ENCODE measurements at places on chromosomes 3 and 15.

GRCh38 chr15:64653757-64654156, 121.6 kb downstream of the RBPMS2 start:
- no peak for DNase-seq

- DNase-seq, result no peak
These were observed 55.0 kb upstream of the EPHA3 start for GRCh38 chr3:89052386-89052785.

GRCh38 chr3:149919509-149919908, 51.2 kb downstream of the PFN2 start:
- no peak for DNase-seq

- DNase-seq, result no peak
These were observed 56.7 kb upstream of the SNRPA1 start for GRCh38 chr15:101351736-101352135.

- DNase-seq, result no peak
These were observed 41.6 kb downstream of the WDR76 start for GRCh38 chr15:43868406-43868805.

DNA sequence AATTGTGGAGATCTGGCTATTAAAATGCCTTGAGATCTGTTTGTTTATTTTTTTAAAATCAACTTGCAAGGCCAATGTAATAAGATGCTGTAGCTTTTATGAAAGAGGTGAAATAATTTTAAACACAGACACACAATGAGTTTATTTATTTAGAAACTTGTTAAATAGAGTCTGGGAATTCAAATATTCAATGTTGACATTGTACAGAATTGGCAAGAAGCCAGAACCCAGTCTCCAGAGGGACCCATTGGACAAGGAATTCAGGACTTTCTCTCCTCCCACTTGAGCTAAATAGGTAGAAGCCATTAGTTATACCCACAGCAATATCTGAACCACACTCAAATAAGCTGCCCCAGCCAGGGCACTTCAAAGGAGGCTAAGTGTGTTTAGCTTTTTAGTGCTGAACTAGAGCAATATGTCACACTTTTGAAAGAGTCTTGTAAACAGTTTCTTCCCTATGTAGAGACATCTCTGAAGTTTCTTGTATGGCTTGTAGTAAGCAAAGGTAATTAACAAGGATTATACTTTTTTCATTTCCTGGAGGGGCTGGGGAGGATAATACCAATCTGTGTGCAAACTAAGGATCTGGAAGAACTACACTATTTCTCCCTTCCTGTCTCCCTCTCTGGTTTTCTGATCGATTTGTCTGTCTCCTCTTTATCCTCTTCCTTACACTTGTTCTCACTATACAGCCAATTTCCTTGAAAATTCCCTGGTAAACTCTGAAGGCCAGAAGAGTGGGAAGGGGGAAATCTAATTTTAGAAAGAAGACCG, 6.0 kb downstream of the MECOM start:
- peak; percentile 25 for DNase-seq

- DNase-seq, result peak; percentile 34
These were observed 210.0 kb downstream of the NFKBIZ start for GRCh38 chr3:102059145-102059943.

- no peak for DNase-seq
These were observed 273.9 kb downstream of the PDCD6IP start for GRCh38 chr3:34072297-34072696.

DNA sequence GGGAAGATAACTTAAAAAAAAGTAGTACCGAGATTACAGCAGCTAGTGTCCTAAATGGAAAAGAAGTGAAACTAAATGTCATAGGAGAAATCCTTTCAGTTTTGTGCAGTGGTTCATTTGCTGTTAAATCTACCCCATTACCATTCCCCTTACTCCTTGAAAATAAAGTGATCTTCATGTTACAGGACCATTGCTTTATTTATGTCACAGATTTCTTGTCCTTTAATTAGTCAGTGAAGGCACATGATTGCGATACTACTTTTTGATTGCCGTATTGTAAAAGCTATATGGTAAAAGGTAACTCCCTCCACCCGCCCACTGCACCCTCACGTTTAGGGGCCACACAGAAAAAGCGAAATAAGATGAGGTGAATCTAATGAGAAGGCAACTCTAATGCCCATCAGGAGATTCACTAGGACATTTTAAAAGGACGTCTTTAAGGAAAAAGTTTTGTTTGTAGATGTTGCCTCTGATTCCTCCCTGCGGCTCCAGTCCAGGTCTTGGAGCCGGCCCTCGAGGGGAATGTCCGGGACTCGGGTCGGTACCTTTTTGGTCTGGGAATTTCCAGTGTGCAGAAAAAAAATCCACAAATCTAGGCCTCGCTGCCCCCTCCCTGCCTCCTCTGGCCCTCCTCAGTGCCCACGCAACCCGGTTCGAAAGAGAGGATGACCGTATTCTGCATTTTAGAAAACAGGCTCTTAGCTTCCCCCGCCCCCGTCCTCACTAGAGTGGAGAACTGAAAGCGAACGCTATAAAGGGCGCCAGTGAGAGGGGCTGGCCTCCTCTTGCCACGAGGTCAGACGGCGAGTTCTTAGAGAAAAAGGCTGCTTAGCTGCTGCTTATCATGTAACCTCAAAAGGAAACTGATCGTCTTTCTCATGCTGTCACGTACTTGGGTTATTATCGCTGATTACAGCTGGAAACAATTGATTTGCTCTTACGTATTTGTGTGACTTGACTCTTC, 21.8 kb upstream of the NFKBIZ start:
- peak; percentile 95 for DNase-seq

- DNase-seq, result no peak
These were observed 52.4 kb downstream of the KLHL25 start for GRCh38 chr15:85742186-85742821.

DNA sequence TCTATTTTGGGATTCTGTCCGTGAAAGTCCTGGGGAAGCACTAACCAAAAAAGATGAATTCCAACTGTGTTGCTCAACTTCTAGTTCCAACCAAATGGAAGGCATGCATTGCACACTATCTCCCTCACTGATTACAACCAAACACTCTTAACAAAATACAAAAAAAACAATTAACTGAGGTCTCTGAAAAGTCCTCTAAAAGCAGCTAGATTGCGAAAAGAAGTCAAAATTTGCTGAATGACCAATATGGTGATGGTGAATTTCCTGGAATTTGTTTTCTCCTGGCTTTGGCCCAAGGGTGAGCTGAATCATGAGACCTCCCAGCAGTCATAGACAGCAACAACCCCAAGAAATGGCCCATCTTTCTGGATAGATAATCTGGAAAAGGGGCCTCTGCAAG, 28.3 kb downstream of the CYP19A1 start:
- DNase-seq, result no peak

DNA sequence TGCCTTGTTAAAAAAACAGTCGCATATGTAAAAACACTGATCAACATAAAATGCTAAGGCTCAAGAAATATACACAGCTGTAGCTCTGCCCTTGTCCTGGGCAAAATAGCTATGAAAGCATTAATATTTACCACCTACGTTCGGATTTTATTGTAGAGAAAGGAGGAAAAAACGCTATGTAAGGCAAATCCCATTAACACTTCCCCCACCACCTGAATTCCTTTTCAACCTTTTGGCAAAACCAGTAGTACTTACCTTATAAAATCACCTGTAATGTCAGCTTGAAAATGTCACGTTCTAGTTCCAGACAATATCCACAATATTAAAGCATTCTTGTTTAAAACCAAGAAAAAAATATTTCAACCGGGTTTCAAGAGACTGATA, 3.6 kb downstream of the TRA2B start:
- DNase-seq, result no peak

DNA sequence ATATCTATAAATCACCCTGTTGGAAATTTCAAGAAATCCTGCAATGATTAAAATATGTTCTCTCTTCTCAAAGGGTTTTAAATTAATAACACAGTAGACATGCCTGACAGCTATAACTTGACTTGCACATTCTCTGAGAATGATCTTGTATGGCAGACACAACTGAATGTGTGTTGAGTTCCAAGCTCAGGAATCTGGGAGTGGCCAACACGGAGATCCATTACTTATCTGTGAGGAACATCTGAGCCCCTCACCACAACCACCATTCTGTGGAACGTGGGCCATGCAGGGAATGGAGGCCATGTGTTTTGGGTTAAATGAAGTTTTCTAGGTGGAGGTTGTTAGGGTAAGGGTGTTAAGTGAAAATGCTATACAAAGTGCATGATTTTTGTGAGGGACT, 105.3 kb upstream of the CHMP2B start:
- DNase-seq, result no peak

DNA sequence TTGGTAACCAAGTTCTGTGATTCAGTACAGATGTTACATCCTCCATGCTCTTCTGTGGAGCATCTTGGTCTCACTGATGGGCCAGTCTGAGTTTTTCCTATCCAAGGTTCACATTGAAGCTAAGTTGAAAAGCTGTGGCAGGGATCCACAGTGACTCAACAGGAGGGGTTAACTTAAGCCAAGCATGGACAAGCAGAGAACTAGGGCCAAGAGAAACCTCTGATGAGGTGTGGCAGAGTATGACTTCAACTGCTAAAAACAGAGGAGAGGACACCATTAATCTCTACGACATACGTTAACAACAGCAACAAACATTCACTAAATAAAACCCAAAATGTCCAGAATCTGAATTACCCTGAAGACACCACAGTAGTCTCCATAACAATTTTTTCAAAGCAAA, 268.1 kb upstream of the UBE2E2 start:
- no peak for DNase-seq

Measured in small intestine (tissue), 16 donors.